ENCODE measurements at places on chromosomes 5 and 9.

GRCh38 chr5:80777347-80778287, 122.8 kb upstream of the DHFR start:
- no peaks in the 10 kb centered on the region for H3K36me3 ChIP-seq
- no peak overlapping the region for H3K4me3 ChIP-seq
- no peak overlapping the region for H3K27ac ChIP-seq
- H3K4me1 ChIP-seq, result peaks cover 24% of the 10 kb centered on the region
- no peaks in the 10 kb centered on the region for H3K27me3 ChIP-seq

DNA sequence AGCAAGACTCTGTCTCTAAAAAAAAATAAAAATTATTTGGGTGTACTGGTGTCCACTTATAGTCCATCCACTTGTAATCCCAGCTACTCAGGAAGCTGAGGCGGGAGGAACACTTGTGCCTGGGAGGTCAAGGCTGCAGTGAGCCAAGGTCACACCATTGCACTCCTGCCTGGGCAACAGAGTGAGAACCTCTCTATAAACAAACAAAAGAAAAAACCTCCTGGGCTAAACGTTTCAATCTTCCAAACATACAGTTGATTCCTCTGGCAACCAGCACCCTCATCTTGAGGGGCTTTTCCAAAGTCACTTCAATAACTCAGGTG, 13.9 kb upstream of the CDK5RAP2 start:
- H3K4me1 ChIP-seq, result no peaks in the 10 kb centered on the region
- no peaks in the 10 kb centered on the region for H3K36me3 ChIP-seq
- DNase-seq, result no peak
- H3K4me3 ChIP-seq, result no peak overlapping the region

- peaks cover 8% of the 10 kb centered on the region for H3K4me1 ChIP-seq
- no peak overlapping the region for H3K4me3 ChIP-seq
- no peaks in the 10 kb centered on the region for H3K36me3 ChIP-seq
- no peak for DNase-seq
- H3K27me3 ChIP-seq, result no peaks in the 10 kb centered on the region
These were observed 63.3 kb upstream of the SMC5 start for GRCh38 chr9:70195456-70195855.

GRCh38 chr5:121872856-121873255, 21.2 kb downstream of the FTMT start:
- H3K27ac ChIP-seq, result no peak overlapping the region
- H3K4me1 ChIP-seq, result no peaks in the 10 kb centered on the region
- no peaks in the 10 kb centered on the region for H3K27me3 ChIP-seq
- no peak overlapping the region for H3K4me3 ChIP-seq
- no peak for DNase-seq
- H3K36me3 ChIP-seq, result no peaks in the 10 kb centered on the region

DNA sequence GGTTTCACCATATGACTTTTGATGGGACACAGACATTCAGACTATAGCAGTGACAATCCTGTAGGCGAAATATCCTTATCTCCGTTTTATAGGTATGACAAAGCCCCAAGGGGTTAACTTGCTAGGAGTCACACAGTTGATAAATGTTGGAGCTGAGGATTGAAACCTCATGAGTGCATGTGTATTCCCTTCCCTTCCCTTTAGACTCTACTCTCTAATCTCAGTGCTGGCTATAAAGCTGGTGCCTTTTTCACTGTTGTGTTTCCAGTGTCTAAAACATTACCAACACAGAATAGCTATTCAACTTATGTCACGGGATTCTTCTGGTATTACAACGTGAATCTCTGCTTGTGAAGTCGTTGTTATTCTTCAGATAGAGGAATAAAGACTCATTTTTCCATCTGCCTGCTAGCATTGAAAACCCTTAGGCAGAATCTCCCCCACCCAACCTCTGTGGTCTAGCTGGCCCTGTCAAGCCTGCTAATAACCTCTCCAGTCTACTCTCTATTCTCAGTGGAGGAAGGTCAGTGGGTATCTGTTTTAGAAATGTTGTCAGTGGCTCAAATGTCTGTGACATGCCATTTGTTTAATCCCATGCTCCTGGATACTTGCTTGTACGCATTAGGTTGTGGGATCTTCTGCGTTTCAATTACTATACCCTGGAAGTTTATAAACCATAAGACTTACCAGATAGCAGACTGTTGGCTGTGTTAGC, 121.2 kb downstream of the TLE4 start:
- no peaks in the 10 kb centered on the region for H3K27me3 ChIP-seq
- DNase-seq, result no peak
- no peak overlapping the region for H3K27ac ChIP-seq
- H3K4me3 ChIP-seq, result no peak overlapping the region

DNA sequence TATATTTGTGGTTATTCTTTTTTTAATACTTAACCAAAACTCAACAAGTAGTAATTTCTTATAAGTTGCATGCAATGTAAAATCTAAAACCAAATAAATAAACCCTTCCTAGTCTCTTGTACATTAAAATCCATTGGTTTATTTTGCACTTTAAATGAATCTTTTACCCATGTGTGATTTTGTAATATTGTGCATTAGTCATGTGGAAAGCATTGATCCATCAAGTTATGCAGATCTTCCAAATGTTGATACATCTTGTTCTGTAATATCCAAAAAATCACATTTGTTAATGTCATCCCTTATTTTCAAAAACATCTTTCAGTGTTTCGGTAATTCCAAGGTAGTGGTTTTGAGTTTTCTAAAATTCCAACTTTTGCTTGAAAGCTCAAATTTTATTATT, 63.3 kb downstream of the CWC27 start:
- no peaks in the 10 kb centered on the region for H3K36me3 ChIP-seq
- H3K27me3 ChIP-seq, result no peaks in the 10 kb centered on the region
- H3K4me3 ChIP-seq, result no peak overlapping the region
- H3K4me1 ChIP-seq, result no peaks in the 10 kb centered on the region
- no peak for DNase-seq
- H3K27ac ChIP-seq, result no peak overlapping the region

DNA sequence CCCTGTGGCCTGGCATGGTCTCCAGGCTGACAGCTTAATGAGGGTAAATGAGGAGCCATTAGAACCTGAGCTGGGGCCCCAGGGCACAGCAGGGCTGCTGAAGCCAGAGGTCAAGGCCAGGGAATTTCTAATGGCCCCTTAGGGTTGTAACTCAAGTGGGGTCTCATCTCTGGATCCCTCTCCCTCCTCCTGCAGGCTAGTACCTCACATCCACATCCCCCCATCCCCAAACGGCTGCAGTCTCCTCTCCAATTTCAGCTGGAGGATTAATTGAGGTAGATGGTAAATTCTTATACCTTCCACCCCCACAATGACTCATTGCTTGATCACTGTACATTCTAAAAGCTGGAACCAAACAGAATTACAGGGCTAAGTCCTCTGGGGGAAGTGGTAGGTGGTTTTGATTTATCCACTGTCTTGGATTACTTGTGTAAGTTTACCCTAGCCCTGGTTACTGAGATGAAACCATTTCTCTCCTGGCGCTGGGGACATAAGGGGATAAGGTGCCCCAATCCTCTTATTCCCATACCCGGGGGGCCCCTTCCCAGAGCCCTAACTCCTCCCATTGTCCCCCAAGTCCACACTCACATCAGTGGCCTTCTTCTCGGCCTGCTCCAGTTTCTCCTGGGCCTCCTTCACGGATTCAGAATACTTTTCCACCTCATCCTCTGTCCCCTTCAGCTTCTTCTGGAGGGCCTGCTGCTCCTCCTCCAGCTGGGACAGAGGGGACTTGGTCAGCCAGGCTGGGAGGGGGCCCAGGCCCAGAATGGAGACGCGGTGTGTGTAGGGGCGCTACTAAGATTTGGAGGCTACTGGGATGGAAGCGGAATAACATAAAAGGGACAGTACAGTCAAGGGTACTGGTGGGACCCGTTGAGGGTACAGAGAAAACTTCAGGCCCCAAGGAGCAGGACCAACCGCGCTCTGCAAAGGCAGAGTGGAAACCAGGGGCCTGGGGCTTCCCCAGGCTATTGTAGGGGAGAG, 875 bp downstream of the TPM2 start:
- peaks cover 31% of the 10 kb centered on the region for H3K36me3 ChIP-seq
- peak overlapping the region; percentile 83 for H3K4me3 ChIP-seq
- peak; percentile 33 for DNase-seq
- H3K27me3 ChIP-seq, result no peaks in the 10 kb centered on the region

DNA sequence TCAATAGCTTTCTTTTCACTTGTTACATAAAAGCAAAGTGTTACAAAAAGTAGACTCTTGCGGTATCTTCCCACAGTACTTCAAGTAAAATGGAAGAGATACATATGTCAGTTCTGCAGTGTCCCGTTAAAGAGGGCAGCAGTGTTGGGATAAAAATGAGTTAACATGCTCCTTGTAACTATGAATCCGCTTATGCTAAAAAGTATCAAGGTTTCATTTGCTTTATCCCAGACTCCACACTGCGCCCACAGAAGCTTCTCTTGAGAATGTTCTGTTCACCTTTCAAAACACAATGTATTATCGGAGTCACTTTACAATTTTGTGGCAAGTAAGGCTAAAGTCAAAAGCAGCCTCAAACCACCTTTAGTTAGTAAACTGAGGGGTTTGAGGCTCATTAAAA, 790 bp downstream of the PTAR1 start:
- peaks cover 9% of the 10 kb centered on the region for H3K4me1 ChIP-seq
- H3K27ac ChIP-seq, result peak overlapping the region; percentile 78
- DNase-seq, result no peak
- no peaks in the 10 kb centered on the region for H3K36me3 ChIP-seq
- H3K27me3 ChIP-seq, result no peaks in the 10 kb centered on the region

- H3K4me3 ChIP-seq, result peak overlapping the region; percentile 83
- no peaks in the 10 kb centered on the region for H3K36me3 ChIP-seq
- no peaks in the 10 kb centered on the region for H3K27me3 ChIP-seq
These were observed 1.5 kb downstream of the CDC42SE2 start for GRCh38 chr5:131265311-131265803.

GRCh38 chr5:83378624-83379289, 92.8 kb upstream of the VCAN start:
- no peak overlapping the region for H3K27ac ChIP-seq
- H3K4me1 ChIP-seq, result no peaks in the 10 kb centered on the region
- no peaks in the 10 kb centered on the region for H3K36me3 ChIP-seq
- no peak overlapping the region for H3K4me3 ChIP-seq
- H3K27me3 ChIP-seq, result no peaks in the 10 kb centered on the region

- H3K27me3 ChIP-seq, result no peaks in the 10 kb centered on the region
- no peaks in the 10 kb centered on the region for H3K36me3 ChIP-seq
- H3K4me3 ChIP-seq, result no peak overlapping the region
- H3K27ac ChIP-seq, result no peak overlapping the region
- H3K4me1 ChIP-seq, result no peaks in the 10 kb centered on the region
- no peak for DNase-seq
These were observed 178.9 kb downstream of the XRCC4 start for GRCh38 chr5:83256091-83256780.

GRCh38 chr5:74161170-74161569, 479.4 kb downstream of the ENC1 start:
- H3K36me3 ChIP-seq, result no peaks in the 10 kb centered on the region
- no peak overlapping the region for H3K4me3 ChIP-seq
- H3K27me3 ChIP-seq, result no peaks in the 10 kb centered on the region

DNA sequence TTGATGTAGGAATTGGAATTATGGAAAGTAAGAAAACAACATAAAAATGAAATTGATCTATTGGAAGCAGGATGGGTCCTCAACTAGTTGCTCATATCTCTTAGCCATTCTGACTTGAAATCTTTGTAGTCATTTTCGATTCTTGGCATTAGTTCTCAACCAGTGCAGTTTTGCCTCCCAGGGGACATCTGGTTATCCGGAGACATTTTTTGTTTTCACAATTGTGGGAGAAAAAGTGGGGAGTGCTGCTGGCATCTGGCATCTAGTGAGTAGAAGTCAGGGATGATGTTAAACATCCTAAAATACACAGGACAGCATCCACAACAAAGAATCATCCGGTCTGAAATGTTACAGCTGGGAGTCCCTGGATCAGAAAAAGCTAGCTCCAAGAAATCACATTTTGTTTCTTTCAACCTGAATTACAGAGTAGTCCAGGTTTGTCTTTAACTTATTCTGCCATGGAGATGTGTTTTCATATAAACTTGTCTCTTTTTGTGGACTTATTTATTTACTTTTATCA, 74.9 kb downstream of the FBXL7 start:
- H3K36me3 ChIP-seq, result no peaks in the 10 kb centered on the region
- H3K4me3 ChIP-seq, result no peak overlapping the region
- H3K27ac ChIP-seq, result no peak overlapping the region
- H3K27me3 ChIP-seq, result no peaks in the 10 kb centered on the region
- H3K4me1 ChIP-seq, result no peaks in the 10 kb centered on the region
- no peak for DNase-seq

DNA sequence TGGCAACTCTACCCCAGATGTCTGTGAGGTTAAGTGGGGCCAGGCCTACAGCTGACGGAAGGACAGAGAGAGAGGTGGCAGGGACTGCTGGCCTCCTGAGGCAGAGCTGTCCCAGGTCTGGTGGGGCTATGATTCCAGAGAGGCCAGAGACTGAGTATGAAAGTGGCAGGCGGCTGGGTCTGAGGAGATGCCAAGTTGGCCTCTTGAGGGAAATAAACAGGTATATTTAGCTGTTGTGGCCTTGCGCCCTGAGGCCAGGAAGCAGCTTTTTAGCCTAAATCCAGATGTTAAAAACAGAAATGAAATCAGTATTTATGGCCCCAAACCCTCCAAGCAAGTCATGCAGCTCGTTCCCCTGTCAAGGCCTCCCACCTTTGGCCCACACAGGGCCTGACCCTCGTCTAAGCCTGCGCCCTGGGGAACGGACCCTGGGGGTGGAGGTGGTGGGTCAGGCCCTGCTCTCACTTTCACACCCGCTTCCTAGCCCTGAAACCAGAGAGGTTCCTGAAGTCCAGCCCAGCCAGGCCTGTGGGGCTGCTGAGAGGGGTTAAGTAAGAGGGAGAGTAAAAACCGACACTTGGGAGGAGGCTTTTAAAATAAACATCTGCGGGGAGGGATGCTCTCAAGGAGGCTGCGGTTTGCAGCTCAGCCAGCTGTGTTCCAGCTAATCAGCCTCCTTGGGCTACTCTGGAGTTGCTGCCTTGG, 18.7 kb downstream of the PCDHGC5 start:
- H3K36me3 ChIP-seq, result no peaks in the 10 kb centered on the region
- no peak for DNase-seq
- H3K4me1 ChIP-seq, result no peaks in the 10 kb centered on the region
- H3K27me3 ChIP-seq, result no peaks in the 10 kb centered on the region

DNA sequence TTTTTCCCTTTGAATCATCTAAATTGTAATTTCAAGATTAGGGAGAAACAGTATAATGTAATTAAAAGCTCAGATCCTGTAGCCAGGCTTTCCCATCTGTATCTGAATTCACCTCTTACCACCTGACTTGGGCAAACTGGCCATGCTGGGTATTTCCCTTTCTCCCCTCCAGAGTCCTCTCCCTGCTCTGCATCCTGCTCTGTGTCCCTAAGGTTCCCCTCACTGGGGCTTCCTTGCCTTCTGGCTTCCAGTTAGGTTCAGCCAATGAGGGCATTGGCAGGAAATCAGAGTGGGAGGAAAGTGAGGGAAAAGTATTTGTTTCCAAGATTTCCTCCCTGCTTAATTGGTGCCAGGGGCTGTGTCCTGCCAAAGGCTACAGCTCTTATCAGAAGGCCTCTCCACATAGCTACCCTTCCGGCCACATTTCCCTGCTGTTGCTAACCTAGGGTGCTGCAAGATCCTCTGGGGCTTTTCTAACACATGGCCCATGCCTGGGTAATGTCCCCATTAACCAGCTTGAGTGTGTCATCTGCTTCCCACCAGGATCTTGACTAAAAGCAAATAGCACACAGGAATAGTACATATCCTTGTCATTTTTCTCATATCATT, 51.0 kb upstream of the MPDZ start:
- no peak overlapping the region for H3K4me3 ChIP-seq
- no peak for DNase-seq
- no peaks in the 10 kb centered on the region for H3K4me1 ChIP-seq
- H3K27me3 ChIP-seq, result no peaks in the 10 kb centered on the region

GRCh38 chr5:128636361-128636760, 98.3 kb upstream of the FBN2 start:
- H3K27ac ChIP-seq, result no peak overlapping the region
- DNase-seq, result no peak
- no peaks in the 10 kb centered on the region for H3K4me1 ChIP-seq
- H3K27me3 ChIP-seq, result no peaks in the 10 kb centered on the region
